ENCODE measurements at places on chromosomes 3 and 15. TPM values are rescaled to one million over a fixed set of nuclear protein-coding genes. Genes with fewer than 3 reads are reported as not detected.

Gene FBXW12
- 0.22 TPM for total RNA-seq

DNA sequence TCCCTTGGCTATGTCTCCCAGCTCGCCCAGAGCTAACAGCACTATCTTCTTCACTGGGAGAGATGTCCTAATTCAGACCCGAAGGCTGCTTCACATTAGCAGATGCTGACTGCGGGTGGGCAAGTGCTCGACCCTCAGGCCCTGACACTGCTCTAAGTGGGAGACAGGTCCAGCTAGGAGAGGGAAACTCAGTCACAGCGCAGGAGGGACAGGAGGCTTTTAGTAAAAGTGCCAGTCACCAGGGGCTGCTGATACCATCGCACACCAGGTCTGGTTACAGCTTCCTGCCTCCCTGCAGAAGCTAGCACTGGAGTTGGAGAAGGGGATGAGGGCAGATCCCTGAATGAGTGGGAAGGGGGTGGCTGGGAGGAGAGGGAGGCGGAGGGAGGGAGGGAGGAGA is 365.8 kb upstream of the RGMA start:
- DNase-seq = no peak

GRCh38 chr3:192897005-192897404 is 20.7 kb downstream of the MB21D2 start:
- no peak for DNase-seq

Gene FAM98B
- 31.0 TPM for total RNA-seq

GRCh38 chr15:41115161-41115651 is 874 bp downstream of the INO80 start:
- no peak for DNase-seq

DNA sequence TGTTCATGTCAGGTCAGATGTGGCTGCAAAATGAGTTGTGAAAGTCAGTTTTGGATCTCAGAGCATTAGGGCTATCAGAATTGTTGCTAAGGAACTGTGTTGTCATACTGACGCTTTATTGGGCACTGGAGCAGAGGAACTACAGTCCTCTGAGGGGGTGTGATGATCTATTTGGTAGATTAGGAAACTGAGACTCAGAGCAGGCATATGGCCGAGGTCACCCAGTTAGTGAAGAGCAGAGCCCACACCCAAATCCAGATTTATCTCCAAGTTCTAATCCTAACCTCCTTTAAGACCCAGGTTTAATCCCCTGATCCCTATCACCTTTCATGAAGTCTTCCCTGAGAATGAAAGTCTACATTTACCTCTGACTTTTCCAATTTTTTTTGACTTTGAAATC is 25.6 kb upstream of the GLCE start:
- DNase-seq = no peak

GRCh38 chr3:150312018-150312657 is 96.0 kb upstream of the TSC22D2 start:
- no peak for DNase-seq

DNA sequence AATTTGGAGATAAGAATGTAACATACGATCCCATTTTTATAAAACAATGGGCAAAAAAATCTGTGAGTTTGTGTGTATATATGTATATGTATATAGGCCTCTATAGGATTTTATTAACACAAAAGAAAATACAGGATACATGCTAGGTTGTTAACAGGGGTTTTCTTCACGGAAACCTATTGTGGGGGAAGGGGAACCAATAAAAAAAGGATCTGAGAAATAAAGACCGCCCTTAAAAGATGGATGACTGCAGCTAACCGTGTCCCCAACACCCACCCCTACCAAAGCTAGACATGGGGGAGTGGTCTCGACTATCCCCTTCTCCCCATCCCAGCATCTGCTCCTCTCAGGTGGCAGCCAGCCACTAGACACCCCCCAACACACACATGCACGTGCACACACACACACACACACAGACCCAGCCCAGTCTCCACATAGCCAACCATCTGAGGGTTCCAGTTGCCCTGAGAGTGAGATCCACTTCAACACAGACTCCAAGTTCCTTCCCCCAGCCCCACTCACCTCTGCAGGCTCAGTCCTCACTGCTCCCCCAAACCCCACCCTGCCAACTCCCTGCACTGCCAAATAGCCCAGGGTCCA is 132.9 kb downstream of the TPRA1 start:
- DNase-seq = no peak

Gene ABCF3
- total RNA-seq = 61.7 TPM

DNA sequence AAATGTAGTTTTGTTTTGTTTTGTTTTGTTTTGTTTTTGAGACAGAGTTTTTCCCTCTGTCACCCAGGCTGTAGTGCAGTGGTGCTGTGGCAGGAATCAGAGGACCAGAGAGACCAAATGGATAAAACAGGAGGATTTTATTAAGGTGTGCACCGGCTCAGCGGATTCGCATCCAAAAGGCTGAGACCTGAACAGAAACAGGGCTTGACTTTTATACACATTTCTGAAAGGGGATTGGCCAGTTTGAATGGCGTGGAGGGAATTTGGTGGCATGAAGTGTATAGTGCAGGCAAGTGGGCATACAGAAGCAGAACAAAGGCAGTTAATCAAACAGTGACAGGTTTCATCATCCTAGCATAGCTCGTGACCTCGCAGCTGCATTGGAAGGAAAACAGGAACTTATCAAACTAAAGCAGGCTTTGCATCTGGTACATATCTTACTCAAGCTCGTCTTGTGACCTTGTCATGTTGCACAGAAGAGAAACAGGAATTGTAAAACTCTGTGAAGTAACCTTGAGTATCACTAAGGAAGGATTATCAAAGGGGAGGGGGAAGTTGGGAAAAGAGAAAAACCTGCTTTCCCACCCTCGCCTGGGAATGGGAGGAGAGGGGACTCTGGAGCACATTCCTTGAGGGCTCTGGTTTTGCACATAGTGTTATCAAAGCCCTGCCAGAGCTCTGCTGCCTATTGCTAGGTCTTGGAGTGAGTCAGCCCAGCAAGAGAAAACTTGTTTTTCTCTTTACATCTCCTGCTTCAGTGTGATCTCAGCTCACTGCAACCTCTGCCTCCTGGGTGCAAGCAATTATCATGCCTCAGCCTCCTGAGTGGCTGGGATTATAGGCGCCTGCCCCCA is 38.5 kb downstream of the C3orf62 start:
- peak; percentile 65 for DNase-seq

Gene TLR9
- total RNA-seq = not detected

DNA sequence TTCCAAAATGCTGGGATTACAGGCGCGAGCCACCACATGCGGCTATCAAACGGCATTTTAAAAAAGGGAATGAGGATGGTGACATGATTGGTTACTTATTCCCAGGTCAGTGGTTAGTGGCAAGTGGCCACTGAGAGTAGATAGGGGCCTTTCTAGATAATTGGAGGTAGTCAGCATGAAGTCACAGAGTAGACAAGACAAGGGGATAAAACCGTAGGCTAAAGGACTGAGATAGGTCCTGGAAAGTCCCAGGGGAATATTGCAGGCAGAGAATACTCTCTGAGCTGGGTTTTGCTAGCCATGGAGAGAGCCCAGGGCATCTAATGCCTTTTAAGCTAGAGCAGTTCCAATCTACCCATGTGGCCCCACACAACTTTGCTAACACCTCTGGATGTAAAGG is 52.2 kb downstream of the KCNAB1 start:
- no peak for DNase-seq

GRCh38 chr3:69033470-69033869 is 18.7 kb downstream of the TMF1 start:
- no peak for DNase-seq

GRCh38 chr3:138455801-138456716 is 21.6 kb downstream of the ESYT3 start:
- DNase-seq = peak; percentile 9

- no peak for DNase-seq
Observed at GRCh38 chr3:41092844-41093243, 106.5 kb upstream of the CTNNB1 start.

- peak; percentile 92 for DNase-seq
Observed at GRCh38 chr3:188950832-188951489, 220.8 kb upstream of the TPRG1 start.

Gene CXCR6
- total RNA-seq = 2.3 TPM

Gene PTX3
- 1.8 TPM for total RNA-seq

DNA sequence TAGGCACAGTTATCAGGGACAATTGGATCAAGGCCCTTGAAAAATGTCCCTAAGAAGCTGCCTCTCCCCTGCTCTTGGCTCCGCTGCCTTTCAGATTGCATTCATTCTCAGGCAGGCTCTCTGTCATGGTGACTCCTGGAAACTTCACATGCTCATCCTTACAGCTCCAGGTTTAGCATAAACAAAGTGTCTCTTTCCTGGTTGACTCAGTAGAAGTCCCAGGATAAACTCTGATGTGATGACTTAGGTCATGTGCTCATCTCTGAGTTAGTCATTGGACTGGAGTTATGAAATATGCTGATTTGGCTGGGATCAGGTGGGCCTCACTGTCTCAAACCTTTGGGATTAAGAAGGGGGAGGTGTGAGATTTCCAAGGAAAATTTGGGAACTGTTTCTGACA is 243.8 kb downstream of the ZNF621 start:
- DNase-seq = no peak

Gene OXTR
- total RNA-seq = 0.92 TPM

DNA sequence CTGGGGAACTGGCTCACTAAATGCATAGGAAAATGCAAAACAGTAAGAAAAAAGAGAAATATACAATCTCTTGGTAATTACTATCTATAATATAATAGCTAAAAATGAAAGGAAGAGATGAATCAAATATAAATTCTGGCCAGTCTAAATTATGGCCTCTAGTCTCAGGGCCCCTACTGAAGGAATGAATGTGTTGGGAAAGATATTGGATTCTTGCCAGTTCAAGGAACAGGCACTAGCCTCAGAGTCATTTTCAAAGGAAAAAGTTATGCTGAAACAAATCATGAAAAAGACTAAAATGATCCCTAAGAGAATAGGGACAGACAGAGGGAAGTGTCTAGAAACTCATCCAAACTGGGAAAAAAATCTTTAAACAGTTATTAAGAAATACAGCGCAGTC is 62.4 kb downstream of the C3orf80 start:
- DNase-seq = no peak

DNA sequence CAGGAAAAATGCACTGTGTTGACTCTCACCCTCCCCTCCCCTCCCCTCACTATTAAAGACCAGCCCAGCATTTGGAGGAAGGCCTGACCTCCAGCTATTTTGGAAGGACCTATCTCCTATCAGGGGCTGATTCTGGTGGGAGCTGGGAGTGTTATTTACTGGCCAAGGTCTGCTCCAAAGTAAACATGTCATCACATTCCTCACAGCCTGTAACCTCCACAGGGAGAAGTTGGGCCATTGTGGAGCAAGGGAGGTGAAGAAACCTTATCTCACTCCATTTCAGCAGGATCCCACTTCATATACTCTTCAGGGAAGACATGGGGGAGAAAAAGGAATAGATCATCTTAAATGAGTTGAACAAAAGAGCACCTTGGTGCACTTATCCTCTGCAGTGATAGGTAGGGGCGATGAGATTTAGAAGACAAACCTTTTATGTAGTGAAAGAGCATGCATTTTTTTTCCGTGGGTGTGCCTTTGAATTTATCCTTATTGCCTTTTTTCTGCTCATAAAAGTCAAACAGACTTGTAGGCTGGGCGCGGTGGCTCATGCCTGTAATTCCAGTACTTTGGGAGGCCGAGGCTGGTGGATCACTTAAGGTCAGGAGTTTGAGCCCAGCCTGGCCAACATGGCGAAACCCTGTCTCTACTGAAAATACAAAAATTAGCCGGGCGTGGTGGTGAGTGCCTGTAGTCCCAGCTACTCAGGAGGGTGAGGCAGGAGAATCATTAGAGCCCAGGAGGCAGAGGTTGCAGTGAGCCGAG is 15.6 kb upstream of the FLNB start:
- no peak for DNase-seq

Gene CATSPER2
- 3.8 TPM for total RNA-seq

- no peak for DNase-seq
Observed at GRCh38 chr15:64251658-64252057, 88.8 kb upstream of the PPIB start.

- DNase-seq = no peak
Observed at GRCh38 chr15:84811151-84811550, 6.0 kb upstream of the ALPK3 start.

DNA sequence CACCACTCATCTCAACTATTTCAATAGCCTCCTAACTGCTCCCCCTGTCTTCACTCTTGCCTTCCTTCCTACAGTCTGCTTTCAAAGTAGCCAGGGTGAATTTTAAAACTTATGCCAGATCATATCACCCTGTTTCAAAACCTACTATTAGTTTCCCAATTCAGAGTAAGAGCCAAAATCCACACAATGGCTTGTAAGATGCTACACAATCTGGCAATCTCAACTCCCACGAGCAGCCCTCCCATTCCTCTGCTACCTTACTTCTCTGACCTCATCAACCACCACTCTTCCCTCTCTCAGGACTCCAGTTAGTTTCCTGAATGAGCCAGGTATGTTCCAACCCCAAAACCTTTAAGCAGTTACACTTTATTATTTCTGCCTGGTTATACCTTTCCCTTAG is 62.5 kb downstream of the VPS13C start:
- DNase-seq = no peak

DNA sequence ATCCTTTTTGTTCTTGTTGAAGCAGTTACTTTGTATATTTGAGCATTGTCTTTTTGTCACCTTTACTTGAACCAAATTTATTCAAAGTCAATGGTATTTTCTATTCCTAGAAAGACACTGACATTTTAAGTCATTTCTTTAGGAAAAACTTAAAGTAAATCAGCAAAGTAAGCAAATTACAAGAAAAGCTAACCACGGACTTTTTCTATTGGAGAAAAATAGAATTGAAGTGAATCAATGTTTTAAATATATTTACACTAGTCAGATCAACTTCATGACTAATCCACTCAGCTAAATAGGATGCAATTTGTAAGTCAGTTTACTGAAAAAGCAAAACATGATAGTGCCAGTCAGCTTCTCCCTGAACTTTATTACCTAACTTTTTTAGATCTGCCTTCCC is 733.8 kb upstream of the ALCAM start:
- DNase-seq = no peak

DNA sequence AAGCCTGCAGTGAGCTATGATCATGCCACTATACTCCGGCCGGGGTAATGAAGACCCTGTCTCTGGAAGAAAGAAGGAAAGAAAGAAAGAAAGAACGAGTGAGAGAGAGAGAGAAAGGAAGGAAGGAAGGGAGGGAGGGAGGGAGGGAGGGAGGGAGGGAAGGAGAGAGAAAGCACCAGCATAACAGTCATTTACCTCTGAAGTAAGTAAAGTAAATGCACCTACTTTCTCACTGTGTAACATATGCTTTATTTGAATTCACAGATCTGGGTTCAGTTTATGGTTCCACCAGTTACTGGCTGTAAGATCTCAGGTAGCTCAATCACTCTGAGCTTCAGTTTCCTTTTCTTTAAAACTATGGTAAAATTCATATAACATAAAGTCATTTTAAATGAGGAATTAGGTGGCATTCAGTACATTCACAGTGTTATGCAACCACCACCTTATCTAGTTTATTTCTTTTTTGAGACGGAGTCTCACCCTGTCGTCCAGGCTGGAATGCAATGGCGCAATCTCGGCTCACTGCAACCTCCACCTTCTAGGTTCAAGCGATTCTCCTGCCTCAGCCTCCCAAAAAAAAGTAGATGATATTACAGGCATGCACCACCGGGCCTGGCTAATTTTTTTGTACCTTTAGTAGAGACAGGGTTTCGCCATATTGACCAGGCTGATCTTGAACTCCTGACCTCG is 16.1 kb upstream of the RAD54L2 start:
- no peak for DNase-seq

Gene SNRPN
- total RNA-seq = 126 TPM

- no peak for DNase-seq
Observed at GRCh38 chr3:270688-271087, 74.1 kb downstream of the CHL1 start.

- DNase-seq = no peak
Observed at GRCh38 chr3:170840291-170840859, 29.6 kb downstream of the RPL22L1 start.

All from ovary (tissue), 10 donors.